ENCODE measurements at places on chromosomes 2 and 18. TPM values are rescaled to one million over a fixed set of nuclear protein-coding genes. Genes with fewer than 3 reads are reported as not detected.

Gene MDH1B
- total RNA-seq = 1.3 TPM

Gene EVX2
- total RNA-seq = not detected

Gene KLF7
- total RNA-seq = 12.9 TPM

Gene NYAP2
- total RNA-seq = under 0.01 TPM

Measured in epithelial cell of alveolus of lung (primary cell).